Right ventricle myocardium inferior (tissue), 1 donor: ENCODE measurements at places on chromosomes 7 and 10. TPM values are rescaled to one million over a fixed set of nuclear protein-coding genes. Genes with fewer than 3 reads are reported as not detected.

- no peak for DNase-seq
Observed at GRCh38 chr7:131438969-131439368, 111.3 kb downstream of the MKLN1 start.

DNA sequence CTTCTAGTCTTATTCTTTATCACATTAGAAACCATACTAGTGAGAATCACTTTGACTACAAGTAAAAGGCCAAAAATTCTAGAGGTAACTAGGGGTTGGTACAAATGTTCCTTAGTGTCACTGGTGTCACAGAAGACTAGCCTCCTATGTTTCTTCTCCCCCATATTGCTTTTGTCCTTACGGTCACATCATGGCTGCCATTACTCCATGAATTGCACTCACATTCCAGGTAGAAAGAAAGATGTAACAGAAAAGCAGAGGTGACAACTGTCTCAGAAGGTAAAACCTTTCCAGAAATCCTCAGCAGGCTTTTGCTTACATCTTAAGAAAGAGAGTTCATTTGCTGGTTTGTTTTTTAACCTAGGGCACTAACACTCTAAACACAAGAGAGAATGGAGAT, 42.9 kb downstream of the USP6NL start:
- DNase-seq = no peak

GRCh38 chr10:123743441-123744223, 77.5 kb downstream of the GPR26 start:
- no peak for DNase-seq

DNA sequence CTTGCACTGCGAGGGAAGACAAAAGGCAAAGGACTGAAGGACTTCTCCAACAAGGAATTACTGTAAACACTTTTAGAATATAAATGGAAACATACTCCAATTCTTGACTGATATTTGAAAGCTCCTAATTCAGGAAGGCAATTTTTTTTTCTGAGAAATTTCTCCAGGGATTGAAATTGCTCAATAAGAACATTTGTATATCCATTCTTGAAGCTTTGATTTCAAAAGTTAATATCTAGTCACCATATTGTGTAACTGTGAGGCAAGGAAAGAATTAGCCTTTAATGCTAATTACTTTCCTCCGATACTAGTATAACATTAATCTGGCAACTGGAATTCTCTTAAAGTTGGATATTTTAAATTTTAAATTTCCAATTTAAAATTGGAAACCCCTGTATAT, 188.4 kb upstream of the COL1A2 start:
- no peak for DNase-seq

- DNase-seq = no peak
Observed at GRCh38 chr7:40922316-40922670, 780.6 kb downstream of the INHBA start.

DNA sequence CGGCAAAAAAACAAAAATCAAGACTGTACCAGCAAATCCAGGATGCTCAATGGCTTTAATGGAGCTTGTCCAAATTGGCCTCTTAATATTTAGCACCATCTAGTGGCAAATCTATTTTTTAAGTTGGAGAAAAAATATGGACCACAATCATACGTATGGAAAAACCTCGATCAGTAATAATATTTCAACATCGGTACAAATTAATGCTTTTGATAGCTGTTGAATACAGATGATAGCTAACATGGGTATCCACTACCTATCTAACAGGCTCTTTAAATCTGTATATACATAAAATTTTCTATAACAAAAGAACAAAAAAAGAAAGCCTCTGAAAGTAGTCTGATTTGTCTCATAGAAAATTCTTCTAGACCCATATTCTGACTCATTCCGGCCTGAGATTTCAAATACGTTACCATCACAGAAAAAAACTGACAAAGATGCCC, 29.2 kb downstream of the COA1 start:
- no peak for DNase-seq

- DNase-seq = no peak
Observed at GRCh38 chr7:147033641-147034040, 917.0 kb downstream of the CNTNAP2 start.

The GRID2IP gene
- total RNA-seq = not detected

The GPER1 gene
- 3.6 TPM for total RNA-seq

The CALHM3 gene
- total RNA-seq = not detected

The CYP2E1 gene
- 0.89 TPM for total RNA-seq

The ZCCHC24 gene
- total RNA-seq = 60.1 TPM

The C10orf67 gene
- total RNA-seq = 0.51 TPM
